ENCODE measurements at places on chromosomes 4 and X.
A peak's percentile ranks its signal among the peaks of the same experiment; 100 is the strongest.

DNA sequence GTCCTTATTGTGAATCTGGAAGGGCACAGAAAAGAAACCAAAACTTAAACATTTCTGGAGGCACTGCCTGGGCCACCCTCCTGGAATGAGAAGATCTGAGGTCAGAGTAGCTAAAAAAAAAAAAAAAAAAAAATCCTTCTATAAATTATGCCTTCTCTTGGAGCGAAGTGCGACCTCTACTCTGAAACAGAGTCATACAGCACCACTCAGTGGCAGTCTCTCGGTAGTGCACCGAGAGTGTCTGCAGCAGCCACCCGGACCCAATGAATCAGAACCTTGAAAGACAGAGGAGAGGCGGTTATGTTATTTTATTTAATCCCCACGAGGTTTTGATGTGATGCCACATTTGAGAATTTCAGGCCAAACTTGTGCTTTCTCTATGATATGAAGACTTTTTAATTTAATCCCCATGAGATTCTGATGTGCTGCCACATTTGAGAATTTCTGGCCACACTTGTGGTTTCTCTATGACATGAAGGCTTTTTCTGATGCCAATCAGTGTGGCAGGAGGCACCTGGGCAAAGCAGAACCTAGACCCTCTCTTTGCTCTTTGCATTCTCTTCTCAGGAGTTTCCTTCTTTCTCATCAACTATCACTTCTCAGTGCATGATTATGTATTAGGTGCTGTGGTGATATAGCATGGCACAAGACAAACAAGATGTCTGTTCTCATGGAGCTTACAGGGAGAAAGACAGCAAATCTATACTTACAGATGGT lies 5.6 kb upstream of the CT47C1 start:
- no peak for DNase-seq

DNA sequence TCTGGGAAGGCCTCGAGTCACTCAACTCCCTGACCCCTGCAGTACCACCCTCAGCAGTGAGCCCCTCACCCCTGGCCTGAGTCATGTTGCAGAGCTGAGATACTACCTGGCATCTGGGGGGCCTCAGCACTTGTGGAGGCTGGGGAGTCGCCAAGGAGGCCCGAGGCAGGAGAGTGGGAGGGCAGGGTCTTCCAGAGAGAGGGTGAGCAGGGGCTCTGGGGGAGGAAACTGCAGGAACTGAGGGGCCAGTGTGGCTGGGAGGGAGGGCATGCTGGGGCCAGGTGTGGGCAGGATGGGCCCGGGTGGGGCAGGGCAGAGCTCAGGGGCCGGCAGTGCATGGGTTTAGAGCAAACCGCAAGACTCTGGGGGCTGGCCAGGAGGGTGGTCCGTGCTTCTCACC lies 59.7 kb downstream of the SORCS2 start:
- no peak for DNase-seq

- no peak for DNase-seq
Observed at GRCh38 chrX:112839856-112840255, 775 bp downstream of the AMOT start.

DNA sequence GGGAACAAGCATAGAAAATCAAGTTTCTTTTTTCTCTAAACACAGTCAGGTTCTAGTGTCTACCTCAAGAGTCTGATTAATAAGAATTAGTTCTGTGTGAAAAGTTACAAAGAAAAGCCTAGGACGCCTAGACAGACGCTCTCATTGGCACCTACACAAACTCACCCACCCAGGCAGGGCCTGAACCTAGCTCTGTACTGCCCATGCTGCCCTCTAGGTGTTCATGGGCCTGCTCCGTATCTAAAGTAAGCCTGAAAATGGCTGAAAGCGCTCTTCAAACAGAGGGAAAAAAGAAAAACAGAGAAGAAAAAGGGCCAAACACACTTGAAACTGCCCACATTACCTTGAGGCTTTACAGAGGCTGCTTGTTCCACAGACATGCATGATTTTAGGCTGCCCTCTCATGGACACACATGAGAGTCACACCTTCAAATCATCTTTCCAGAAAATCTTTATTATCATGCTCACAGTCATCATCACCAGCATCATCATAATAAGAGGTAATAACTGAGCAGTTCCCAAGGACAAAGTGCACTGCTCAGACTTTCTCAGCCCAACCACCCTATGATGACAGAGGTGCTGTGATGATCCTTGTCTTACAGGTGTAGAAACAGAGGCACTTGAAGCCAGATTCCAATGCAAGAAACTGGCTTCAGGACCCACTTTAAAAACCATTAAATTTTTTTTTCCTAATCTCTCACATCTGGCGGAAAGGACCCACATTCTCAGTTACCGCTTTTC lies 49.6 kb downstream of the MAP7D2 start:
- peak; percentile 54 for DNase-seq

GRCh38 chr4:112591593-112591992 lies 45.1 kb downstream of the ZGRF1 start:
- no peak for DNase-seq

DNA sequence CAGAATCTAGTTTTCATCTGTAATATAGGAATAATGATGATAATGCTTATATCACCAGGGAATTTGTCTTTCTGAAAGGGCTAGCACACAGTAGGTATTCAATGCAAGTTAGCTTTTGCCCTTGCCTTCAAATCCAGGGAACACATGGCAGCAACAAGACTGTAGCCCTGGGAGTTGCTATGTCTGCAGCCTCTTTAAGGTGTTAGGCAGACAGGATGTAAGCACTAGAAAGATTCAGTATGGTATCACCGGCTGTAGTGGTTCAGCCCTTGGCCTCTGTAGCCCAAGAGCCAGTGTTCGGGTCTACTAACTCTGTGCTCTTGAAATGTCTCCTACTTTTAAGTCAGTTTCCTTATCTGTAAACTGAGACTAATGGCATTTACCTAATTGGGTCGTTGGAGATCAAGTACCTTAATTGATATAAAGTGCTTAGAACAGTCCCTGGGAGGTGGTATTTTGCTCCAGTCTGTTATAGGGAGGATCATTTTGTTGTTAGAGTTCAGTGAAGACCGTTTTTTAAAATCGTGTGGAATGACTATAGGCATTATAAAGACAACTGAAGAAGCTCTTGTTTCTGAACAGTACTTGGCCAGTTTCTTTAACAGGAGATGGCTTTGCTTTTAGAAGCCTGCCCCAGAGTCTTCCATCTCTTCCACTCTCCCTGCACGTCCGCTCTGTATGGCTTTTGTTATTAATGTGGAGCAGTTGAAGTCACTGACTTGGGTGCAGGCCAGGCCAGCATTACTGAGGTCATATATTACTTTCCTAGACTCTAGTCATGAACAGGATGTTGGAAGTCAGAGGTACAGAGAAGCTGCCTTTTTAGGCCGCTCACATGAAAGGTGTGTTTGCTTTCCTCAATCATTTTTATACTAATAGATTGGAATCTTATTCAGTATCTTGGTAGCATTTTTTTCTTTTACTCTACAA lies 44.8 kb downstream of the GAB1 start:
- no peak for DNase-seq

DNA sequence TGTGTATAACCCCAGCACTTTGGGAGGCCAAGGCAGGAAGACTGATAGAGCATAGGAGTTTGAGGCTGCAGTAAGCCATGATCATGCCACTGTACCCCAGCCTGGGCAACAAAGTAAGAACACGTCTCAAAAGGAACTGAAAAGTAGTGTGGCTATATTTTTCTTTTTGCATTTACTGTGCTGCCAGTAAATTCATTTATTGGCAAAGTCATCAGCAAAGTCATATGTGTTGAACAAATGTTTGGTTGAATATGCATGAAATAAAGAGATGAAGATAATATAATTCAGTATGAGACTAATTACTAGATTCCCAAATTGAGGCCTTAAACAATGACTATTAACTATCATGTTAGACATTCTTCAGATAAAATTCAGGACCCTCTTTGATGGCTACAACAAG lies 829.1 kb downstream of the PCDH7 start:
- DNase-seq: no peak
